ENCODE measurements at places on chromosomes 3 and 15. TPM values are rescaled to one million over a fixed set of nuclear protein-coding genes. Genes with fewer than 3 reads are reported as not detected.
A peak's percentile ranks its signal among the peaks of the same experiment; 100 is the strongest.

SAMD7 gene
- polyA plus RNA-seq: not detected

MYO5C gene
- polyA plus RNA-seq: 0.13 TPM

RBP2 gene
- not detected for polyA plus RNA-seq

STARD5 gene
- polyA plus RNA-seq: 5.1 TPM

ANKUB1 gene
- polyA plus RNA-seq: not detected

KPNA4 gene
- polyA plus RNA-seq: 20.7 TPM

FBN1 gene
- polyA plus RNA-seq: 572 TPM

DMXL2 gene
- polyA plus RNA-seq: 9.1 TPM

ERICH6 gene
- polyA plus RNA-seq: not detected

RARB gene
- 10.1 TPM for polyA plus RNA-seq

RBPMS2 gene
- 0.67 TPM for polyA plus RNA-seq

GRCh38 chr3:53849916-53850315, 3.5 kb downstream of the IL17RB start:
- no peak for DNase-seq

GRCh38 chr3:129336093-129336706, 57.5 kb downstream of the HMCES start:
- DNase-seq: no peak

DNA sequence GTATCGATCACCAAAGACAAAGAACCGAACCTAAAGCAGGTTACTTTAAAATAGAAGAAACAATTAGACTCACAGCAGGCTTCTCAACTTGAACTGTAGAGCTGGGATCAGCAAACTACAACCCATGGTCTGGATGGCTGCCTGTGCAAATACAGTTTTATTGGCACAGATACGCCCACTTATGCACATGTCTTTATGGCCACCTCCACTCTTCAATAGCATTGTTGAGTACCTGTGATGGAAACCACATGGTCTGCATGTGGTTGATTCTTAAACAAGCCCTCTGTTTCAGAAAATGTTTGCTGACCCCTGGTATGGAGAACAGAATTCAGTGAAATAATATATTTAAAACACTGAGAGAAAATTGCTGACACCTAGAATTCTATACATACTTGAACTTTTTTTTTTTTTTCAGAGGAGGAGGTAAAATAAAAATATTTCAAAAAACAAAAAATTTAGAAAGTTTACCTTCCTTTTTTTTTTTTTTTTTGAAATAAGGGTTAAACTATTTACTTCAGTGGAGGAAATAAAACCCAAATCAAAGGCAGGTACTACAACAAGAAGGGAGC, 263.8 kb upstream of the ATP10A start:
- no peak for DNase-seq

GRCh38 chr3:13879946-13880810, at the start of gene WNT7A:
Gene WNT7A (minus strand): TSS chr3:13880071. CDS start chr3:13879816, 255 bp downstream.
- DNase-seq: no peak

DNA sequence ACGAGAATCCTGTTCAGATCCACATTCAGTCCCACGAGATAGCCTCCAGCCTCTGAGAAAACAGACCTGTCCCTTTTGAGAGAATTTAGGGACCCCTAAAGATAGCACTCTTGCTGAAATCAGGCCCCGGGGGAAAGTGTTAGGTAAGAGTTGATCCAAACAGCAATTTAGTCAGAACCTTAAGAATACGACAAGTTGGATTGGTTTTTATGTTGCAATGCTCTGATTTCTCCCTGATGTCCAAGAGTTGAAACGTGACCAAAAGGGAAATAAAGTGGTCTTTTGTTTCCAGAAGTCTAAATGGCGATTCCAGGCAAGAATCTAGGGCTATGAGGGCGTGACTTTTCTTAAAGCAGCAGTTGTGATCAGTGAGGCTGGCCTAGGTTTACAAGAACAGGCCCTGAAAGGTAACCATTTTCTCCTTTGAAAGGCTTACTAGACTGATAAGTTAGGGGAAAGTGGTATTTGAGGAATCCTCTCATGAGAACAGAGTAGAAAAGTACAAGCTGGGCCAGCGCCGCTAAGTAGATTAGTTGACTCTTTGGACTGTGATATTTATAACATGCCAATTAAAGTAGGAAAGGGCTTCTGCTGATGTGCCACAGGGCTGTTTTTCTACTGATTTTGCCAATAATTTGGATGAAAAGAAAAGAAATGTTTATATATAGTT, 4.9 kb downstream of the MAN2A2 start:
- no peak for DNase-seq

- no peak for DNase-seq
Observed at GRCh38 chr3:131630097-131630496, 127.3 kb upstream of the MRPL3 start.

DNA sequence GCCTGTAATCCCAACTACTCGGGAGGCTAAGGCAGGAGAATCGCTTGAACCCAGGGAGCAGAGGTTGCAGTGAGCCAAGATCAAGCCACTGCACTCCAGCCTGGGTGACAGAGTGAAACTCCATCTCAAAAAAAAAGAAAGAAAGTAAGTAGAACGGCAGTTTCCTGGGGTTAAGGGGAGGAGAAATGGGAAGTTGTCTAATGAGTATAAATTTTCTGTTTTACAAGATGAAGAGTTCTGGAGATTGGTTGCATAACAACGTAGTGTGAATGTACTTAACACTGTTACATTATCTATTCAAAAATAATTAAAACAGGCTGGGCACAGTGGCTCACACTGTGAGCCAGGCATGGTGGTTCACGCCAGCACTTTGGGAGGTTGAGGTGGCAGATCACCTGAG, 45.4 kb downstream of the GRK7 start:
- no peak for DNase-seq

- no peak for DNase-seq
Observed at GRCh38 chr3:81863756-81864155, 102.3 kb upstream of the GBE1 start.

- DNase-seq: no peak
Observed at GRCh38 chr3:8681349-8681748, 36.8 kb upstream of the SSUH2 start.

DNA sequence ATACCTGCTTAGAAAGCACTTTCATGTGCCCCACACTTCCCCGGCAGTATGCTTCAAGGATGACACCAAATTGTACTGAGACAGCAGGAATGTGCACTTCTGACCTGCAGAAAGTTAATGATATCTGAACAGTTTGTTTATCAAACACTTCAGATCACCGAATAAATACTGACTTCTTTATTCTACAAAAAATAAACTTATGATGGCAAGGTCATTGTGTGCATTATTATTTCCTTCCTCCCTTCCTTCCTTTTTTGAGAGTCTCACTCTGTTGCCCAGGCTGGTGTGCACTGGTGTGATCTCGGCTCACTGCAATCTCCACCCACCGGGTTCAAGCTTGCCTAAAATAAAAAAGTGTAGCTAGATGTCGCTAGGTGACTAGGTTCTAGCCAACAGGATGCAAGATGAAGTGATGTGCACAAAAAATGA, 80.3 kb downstream of the FAIM start:
- DNase-seq: no peak

GRCh38 chr15:95497634-95498033, 832.9 kb upstream of the NR2F2 start:
- DNase-seq: no peak

DNA sequence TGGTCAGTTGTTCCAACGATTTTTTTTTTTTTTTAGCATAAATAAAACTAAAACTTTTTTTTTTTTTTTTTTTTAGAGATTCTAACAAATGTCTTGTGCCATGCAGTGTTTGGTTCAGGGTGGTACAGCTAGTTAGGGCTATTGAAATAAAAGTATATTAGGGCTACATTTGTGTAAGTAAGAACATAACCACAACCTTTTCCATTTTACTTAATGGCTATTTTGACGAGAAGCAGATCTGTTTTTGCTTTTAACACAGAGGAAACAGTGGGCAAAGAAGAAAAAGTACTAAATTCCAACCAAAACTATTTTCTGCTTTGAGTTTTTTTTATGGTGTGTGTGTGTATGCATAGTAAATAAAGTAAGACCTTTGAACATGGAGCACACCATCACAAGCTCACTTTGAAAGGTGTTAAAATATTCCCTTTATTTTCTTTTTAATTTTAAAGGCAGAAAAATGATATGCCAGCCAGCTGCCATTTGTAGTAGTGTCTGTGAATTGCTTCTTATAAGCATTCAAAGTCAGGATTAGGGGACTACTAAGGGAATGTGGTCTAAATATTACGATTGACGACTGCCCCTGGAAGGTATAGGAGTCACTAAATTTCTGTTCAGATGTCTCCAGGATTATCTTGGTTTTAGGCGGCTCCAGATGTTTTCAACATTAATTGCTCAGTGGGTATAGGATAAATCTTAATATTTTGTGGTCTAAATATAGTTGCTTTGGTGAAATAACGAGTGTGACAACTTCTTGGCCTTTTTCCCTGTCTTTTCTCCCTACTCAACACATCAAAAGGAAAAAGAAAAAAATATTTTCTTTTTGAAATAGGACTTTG, 3.1 kb downstream of the RARB start:
- DNase-seq: no peak

GRCh38 chr3:113712129-113712528, 15.7 kb upstream of the USF3 start:
- DNase-seq: no peak

- no peak for DNase-seq
Observed at GRCh38 chr3:183845090-183845489, 19.7 kb upstream of the MAP6D1 start.

DNA sequence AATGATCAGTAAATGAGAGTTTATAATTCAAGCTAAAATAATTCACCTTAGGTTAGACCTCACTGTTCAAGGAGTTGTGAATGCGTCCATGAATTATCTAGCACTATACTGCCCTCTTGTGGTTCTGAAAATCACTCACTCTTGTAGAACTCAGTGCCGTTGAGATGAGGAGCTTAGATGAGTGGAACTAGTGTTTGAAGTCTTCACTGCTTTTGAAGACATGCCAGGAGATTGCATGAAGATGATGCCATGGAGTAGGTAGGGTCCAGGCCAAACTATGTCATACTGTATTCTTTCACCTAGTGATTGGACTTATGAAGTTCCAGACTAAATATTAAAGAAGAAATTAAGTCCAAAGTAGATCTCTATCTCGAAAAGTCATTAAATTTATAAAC, 28.8 kb downstream of the LYSMD4 start:
- peak; percentile 57 for DNase-seq

GRCh38 chr3:68360492-68360891, 571.9 kb downstream of the TAFA4 start:
- no peak for DNase-seq

- no peak for DNase-seq
Observed at GRCh38 chr3:142705198-142705597, 18.6 kb upstream of the TRPC1 start.

DNA sequence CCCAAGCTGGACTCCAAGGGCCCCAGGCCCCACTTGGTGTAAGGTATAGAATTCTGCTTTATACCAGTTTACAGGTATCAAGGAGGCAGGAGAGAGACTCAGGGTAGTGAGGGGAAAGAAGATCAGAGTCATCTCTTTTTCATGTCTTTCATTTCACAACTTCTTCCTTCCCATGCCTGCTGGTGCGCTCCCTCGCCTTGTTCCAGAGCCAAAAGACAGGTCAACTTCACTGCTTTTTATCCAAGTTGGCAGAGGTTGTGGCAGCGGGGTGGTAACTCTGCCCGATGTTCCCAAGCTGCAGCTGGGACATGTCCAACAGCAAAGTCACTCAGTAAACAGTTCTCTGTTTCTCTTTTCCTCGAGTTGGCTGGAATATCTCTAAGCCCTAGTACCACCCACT, 86.3 kb upstream of the TCF12 start:
- DNase-seq: no peak

- DNase-seq: no peak
Observed at GRCh38 chr3:14514323-14514720, 25.8 kb downstream of the GRIP2 start.

DNA sequence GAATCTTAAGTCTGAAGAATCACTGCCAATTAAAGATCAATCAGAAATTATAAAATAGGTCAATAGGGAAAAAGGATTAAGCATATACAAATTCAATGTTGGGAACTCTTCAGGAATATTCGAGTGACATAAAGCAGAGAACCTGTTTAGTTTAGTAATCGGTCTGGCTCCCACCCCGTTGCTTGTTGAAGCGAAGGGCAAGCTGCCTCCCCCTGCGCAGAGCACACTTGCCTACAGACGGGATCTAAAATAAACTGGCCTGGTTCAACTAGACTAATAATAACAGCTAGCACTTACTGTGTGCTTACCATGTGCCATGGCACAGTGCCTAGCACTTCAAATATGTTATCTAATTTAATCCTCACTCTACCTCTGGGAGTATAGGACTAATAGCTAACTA, 8.6 kb downstream of the SEMA6D start:
- no peak for DNase-seq

- no peak for DNase-seq
Observed at GRCh38 chr15:47987908-47988532, 132.8 kb upstream of the SLC24A5 start.

GRCh38 chr3:8233938-8234337, 267.7 kb upstream of the LMCD1 start:
- DNase-seq: no peak

GRCh38 chr3:42037318-42037945, 53.7 kb upstream of the TRAK1 start:
- DNase-seq: no peak

- peak; percentile 36 for DNase-seq
Observed at GRCh38 chr3:184371570-184372018, 6.4 kb downstream of the THPO start.

DNA sequence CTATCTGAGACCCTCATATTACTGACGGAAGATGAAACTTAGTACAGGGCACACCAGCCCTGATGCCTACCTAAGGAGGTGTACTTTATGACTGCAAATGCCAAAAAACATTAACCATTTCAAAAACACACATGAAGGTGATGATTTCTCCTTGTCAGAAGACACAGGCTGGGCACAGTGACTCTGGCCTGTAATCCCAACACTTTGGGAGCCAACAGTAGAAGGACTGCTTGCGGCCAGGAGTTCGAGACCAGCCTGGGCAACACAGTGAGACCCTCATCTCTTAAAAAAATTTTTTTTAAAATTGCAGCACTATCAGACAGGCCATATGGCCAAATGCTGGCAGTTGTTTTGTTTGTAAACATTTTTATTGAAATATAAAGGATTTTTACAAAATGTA, 73.5 kb downstream of the LRIG1 start:
- no peak for DNase-seq

DNA sequence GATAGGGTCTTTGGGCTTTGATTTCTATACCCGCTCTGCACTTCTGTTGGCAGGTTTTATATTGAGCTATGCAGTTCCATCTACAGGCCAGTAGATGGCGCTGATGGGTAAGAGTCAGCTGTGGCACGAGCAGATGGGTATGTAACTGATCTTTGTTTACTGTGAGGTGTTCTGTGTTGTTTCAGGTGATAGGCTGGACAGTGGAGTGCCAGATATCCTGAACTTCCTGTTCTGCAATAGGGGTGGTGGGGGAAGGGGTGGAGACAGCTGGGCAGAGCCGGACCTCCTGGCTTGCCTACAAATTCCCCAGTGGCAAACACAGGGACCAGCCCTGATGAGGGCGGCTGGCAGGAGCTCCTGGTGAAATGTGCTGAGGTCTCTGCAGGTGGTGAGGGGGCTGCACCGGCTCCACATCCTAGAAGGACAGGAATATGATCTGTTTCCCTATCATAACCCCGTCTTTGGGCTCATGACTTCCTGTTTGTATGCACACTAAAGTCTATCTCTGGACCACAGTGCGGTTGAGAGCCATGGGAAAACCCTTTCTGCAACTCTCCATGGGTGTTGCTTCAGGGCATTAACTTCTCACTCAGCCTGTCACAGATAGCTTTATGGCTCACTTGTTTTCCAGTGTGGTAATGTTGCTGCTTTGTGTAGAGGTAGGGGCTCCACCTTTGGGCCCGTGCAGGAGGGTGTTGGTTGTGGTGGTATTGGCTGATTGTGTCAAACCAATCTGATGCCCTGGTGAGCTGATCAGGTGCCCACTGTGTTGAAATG, 13.4 kb upstream of the FAM98B start:
- no peak for DNase-seq

GRCh38 chr3:140363801-140364200, 314.1 kb upstream of the TRIM42 start:
- no peak for DNase-seq

GRCh38 chr3:105823149-105823867, 45.5 kb downstream of the CBLB start:
- peak; percentile 71 for DNase-seq

Data from BJ (cell line).